Liver (tissue), 10 donors: ENCODE measurements at places on chromosomes 1 and 21.
A peak's percentile ranks its signal among the peaks of the same experiment; 100 is the strongest.

GRCh38 chr1:196178083-196178635 lies 430.1 kb downstream of the KCNT2 start:
- DNase-seq: no peak

- no peak for DNase-seq
These were observed 18.0 kb downstream of the CLCA2 start for GRCh38 chr1:86441997-86442396.

DNA sequence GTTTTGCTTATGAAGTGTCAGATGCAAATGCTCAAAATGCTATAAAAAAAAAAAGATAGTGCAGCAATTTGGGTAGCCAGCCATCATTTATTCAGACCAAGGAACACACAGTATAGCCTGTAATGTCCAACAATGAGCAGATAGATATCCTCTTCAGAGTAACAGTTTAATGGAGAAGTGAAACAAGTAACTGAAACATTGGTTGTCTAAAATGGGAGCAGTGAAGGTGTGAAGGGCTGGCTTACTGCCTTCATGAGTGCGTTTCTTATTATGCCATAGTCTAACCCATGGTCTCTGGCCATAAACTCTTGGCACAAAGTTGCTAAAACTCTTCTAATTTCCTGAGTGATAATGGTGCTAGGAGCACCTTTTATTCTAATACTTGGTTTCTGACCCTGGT lies 11.4 kb downstream of the RGS5 start:
- no peak for DNase-seq

DNA sequence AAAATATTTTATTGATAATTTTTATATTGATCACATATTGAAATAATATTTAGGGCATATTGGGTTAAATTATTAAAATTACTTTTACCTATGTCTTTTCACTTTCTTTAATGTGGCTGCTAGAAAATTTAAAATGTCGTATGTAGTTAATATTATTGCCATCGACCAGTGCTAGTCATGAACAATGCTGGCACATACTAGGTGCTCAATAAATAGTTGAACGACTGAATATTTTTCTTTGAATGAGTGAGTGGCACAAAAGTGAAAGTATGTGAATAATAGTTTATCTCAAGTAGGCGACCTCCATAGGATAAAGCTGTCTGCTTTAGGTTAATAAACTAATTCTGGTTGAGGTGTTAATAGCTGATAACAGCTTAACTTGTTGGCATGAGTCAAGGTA lies 150.8 kb upstream of the FGGY start:
- no peak for DNase-seq

DNA sequence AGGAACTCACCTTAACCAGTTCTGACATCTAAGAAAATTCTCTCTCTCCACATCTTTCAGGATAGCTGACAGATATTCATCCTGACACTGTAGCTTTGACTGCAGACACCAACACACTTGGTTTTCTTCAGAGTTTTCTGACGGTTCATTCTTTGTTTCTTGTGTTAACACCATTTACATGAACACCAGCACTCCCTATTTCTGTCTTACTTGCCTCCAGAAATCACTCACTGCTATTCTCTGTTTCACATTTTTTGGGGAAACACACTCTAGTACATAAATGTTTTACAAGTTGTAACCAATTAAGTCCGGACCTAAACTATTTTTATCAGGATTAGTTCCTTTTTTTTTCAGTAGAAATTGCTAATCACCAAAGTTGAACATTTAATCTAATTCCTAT lies 15.4 kb downstream of the FLVCR1 start:
- no peak for DNase-seq

DNA sequence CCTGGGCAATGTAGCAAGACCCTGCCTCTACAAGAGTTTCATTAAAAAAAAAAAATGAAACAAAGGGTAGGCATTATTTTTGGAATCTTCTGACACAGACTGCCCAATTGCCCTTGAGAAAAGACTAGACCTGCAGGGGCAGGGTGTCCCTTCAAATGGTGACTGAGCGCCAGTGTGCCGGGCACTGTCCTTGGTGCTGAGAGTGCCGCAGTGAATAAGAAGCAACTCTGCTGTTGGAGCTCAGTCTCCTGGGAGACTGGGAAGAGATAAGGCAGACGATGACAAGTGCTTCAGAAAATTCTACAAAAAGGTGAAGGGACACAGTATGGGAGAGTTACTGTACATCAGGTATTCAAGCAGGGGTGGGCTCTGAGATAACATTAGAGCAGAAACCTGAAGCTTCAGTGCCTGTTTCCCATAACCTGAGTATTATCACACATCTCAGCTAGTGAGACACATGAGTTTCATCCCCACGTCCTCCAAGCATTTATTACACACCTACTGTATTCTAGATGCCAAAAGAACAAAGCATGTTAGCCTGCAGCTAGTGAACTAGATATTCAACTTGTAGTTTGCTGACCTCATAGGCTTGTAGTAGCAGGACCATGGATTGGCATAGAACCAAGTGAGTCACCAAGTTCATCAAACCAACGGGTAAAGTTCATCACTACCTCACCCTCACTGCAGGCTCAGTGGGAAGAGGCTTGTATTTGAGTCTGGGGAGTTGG lies 18.4 kb upstream of the RPL11 start:
- peak; percentile 46 for DNase-seq

- DNase-seq: no peak
These were observed 648.3 kb upstream of the BRINP3 start for GRCh38 chr1:191125950-191126349.

- DNase-seq: no peak
These were observed 15.6 kb upstream of the TTLL10 start for GRCh38 chr1:1157914-1158710.
